ENCODE measurements at places on chromosomes 2 and 18.

DNA sequence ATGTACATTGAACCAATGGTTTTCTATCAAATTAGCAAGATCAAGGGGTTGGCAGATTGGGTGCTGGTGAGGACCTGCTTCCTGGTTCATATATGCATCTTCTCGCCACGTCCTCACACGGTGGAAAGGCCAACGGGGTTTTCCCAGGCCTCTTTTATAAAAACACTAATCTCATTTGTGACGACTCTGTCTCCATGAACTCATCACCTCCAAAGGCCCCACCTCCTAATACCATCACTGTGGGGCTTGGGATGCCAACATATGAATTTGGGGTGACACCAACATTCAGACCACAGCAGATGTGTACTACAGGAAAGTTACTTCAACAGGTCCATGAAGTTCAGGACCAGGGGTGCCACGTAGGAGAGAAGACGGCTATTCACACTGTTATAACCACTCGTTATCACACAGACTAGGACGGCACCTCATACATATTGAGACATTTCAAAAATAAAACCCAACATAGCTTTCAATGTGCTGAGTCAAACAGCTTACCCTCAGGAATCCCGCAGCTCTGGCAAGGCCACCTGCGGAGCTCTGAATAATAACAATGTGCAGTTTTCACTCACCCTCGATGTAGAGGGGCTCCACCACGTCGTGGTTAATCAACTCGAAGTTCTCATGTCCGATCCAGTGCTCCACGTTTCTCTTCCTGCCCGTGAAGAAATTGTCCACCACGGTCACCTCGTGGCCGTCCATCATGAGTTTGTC, 49.3 kb downstream of the UXS1 start:
- no peak for DNase-seq

DNA sequence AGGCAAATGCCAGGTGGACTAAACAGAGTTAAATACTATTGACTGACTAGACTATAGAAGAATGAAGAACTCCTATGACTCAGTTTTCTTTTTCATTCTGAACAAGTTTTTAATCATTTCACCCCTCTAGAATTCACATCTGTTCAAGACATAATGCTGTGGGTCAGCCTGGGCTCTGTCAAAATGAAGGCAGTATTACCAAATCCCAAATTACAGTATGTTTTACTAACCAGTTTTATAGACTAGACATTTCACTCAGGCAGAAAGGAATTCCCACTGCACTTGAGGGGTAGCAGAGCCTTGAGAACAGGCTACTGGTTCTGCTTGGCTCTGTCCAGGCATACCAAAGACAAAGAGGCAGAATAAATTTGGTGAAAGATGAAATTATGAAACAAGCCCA, 511.7 kb downstream of the EPHA4 start:
- DNase-seq: no peak

DNA sequence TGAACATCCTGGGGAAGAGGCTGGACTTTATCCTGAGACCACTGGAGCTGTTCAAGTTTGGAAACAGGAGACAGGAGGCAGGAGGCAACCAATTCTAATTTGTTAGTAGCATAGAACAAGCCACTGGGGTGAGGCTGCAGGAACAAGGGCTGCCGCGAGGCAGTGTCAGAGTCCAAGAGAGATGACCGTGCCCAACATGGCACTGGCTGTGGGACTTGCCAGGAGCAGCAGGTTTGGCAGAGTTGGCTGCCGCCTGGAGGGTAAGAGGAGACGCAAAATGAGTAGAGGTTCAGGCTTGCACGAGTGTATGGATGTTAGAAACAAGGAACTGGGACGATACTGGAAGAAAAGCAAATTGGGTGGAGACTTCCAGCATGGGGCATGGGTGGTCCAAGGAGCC, 168.5 kb downstream of the TPGS2 start:
- no peak for DNase-seq

DNA sequence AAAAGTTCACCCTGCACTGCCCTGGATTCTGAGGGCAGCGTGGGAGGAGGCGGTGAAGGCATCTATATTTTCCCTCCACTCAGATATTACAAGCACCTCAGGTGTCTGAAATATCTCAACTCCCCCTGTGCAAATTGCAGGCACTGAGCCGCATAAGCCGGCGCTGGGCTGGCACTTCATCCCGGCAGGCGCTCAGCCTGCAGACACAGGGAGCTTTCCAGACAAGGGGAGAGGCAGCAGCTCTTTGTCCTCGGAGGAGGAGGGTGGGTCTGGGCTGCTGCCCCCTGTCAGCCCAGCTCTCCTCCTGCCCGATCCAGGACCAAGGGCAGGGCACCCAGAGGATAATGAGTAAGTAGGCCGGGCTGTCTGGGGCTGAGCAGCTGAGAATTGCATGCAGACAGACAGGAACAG, 189.3 kb upstream of the MYT1L start:
- DNase-seq: no peak

DNA sequence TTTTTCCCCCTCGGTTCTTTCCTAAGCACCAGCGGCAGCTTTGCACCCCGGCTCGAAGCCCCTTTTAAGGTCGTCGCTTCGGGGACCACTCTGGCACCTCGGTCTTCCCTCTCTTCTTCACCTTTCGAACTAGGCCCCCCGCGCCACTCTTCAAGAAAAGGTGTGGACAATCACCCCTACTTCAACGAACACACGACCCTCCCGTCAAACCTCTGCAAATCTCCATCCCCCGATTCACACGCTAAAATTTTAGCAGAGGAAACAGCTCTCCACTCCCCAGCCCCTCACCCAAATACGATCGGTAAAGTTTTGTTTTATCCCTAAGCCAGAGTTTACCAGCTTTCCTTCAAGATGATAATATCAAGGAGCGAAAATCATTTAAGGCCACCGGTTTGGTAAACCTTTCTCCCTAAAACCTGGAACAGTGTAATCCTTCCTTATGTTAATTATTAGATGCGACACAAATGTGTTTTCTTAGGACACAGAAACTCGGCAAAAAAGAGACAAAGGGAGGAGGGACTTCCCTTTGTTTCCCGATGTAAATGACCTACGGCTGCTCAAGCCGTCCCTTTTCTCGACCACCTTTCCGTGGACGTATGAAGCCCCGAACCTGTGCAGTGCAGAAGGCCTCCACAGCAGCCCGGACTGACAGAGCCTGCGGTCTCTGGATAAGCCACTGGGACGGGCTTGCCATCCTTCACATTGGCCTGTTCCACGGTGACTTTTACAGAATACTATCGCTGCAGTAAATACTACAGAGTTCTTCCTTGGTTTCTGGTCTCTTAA, 85.2 kb downstream of the RBMS1 start:
- no peak for DNase-seq

GRCh38 chr18:50312296-50313030, 25.0 kb upstream of the CXXC1 start:
- no peak for DNase-seq
